ENCODE measurements at places on chromosomes 7 and 10.
A peak's percentile ranks its signal among the peaks of the same experiment; 100 is the strongest.

DNA sequence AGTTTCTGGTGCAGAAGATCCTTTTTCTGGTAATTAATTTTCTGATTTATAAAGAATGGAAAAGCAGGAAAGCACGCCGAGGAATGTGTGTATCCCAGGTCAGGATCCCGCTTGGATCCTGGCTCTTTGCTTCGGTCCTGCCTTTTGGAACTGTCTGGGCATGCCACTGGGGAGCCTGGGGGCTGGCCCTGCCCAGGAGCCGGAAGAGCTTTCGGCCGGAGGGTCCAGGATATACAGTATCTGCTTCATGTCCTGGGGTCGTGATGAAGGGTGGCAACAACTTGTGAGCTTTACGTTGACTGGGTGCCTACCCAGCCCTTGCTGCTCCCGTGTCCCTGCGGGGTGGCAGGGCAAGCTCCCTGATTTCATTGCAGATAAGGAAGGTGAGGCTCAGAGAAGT is 2.4 kb downstream of the SH2D4B start:
- no peak for DNase-seq

- no peak for DNase-seq
Observed at GRCh38 chr7:70303309-70303708, 705.0 kb downstream of the AUTS2 start.

DNA sequence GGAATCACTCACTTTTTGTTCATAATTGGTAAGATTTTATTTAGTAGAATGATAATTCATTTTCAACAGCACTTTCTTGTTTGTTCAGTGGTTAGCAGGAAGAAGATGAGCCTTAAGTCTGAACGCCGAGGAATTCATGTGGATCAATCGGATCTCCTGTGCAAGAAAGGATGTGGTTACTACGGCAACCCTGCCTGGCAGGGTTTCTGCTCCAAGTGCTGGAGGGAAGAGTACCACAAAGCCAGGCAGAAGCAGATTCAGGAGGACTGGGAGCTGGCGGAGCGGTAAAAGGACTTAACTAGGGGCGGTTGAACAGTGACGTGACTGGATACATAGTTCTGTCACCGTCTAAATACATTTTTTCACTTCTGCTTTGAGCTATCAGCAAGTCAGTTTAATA is 31.3 kb downstream of the RABGEF1 start:
- DNase-seq = no peak

DNA sequence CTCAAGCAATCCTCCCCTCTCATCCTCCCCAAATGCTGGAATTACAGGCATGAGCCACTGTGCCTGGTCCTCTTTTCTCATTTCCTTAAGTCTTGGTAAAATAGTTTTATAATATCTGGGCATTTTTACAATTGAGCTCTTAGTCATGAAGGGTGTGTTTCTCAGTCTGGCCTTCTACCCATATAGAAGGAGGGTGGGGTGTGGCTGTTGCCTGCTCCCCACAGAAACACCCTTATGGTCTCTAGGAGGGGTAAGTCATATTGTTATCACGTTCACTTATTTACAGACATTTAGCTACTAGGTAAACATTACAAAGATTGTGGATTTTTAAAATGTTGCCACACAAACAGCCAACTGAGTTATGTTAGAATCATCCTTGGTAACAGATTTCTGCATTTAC is 6.7 kb upstream of the OTUD1 start:
- no peak for DNase-seq

DNA sequence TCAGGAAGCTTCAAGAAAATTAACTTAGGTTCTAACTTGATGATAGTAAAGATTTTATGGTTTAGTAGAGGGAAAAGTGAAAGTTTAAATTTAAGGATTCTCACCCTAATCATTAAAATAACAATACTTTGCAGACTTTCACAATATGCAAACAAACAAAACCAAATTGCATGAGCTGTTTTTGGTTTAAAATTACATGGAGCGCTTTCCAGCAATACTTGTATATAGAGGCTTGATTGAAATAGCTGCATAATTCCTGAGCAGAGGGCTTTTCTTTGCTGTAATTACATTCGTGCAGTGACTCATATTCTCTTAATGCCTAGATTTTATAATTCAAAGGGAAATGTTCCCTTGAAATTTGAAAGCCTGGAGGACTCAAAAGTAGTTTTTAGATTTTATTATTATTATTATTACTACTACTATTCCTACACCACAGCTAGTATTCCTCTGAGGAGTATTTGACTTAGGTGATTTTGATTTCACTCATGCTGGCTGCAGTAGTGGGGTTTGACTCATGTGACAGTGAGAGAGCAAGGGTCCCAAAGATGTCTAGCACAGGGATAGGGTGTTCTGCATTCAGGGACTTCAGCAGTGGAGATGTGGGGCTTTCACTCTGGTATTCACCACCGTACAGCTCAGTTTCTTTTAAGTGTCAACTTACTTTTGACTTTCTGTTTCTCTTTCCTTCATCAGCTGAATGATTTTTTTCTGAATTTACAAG is 138.1 kb downstream of the ADAM22 start:
- DNase-seq = no peak

DNA sequence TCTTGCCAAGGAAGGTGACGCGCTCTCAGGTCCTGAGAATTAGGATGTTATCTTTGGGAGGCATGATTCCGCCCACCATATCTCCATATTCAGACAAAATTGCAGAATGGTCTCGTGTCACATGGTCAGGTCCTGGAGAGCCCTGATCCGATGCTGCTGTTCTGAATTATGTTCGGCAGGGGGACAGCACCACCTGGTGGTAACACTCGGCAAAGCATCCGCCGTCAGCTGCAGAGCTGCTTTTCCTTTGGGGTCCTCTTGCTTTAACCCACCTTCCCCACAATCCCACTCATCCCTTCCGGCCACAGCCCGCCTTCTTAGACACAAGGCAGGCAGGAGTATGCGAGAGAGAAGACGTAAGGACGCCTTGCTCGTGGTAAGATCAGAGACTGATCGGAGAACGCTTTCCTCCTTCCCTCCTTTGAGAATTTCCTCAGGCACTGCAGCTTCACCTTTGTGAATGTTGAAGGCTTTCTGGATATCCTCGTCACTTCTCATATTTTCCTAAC is 327.8 kb upstream of the C7orf33 start:
- DNase-seq = peak; percentile 34

DNA sequence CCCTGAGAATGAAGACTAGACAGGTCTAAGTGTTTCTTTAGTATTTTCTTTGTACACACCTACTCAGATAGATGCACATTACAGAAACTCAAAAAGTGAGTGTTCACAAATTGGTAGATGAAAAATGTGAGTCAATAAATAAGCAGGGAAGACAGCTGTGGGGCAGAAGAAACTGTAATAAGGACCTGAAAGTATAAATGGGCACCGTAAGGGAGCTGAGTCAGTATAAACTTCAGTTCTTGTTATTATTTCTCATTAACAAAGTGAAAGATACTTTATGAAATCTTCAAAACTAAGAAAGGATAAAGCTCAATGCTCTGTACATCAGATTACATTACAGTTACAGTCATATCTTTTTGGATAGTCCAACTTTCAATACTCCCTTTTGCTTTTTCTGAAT is 2.5 kb downstream of the MTPN start:
- DNase-seq = no peak

- DNase-seq = no peak
Observed at GRCh38 chr10:121889212-121889611, 38.6 kb downstream of the ATE1 start.

DNA sequence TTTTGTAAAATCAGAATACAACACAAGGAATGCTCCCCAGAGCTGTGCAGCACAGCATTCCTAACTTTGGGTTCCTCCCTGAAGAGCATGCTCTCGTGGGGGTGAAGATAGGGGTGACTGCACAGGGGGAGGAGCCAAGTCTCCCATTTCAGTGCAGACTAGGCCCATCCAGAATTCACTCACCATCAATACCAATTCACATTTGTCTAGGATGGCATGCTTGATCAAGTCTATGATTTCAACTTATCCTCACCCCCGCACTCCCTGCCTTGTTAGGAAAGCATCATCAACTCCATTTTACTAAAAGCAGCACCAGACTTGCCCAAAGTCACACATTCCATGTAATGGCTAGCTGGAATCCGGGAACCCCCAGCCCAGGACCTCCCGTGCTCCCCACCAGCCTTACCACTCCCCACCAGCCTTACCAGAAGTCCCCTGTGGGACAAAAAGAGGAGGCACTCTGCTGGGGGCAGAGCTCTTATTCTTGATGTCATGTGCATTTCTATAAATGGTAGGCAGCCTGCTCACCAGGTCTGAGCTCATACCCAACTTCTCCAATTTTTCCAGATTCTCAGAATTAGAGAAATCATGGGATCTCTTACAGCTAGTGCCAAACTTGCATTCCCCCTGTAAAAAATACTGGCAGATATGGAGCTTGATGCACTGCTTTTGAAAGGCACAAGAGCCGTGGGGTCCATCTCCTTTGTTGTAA is 6.2 kb downstream of the PARP12 start:
- no peak for DNase-seq

- peak; percentile 81 for DNase-seq
Observed at GRCh38 chr7:28708033-28708951, 249.8 kb downstream of the TRIL start.

- DNase-seq = no peak
Observed at GRCh38 chr7:96827701-96828100, 118.1 kb upstream of the SEM1 start.

DNA sequence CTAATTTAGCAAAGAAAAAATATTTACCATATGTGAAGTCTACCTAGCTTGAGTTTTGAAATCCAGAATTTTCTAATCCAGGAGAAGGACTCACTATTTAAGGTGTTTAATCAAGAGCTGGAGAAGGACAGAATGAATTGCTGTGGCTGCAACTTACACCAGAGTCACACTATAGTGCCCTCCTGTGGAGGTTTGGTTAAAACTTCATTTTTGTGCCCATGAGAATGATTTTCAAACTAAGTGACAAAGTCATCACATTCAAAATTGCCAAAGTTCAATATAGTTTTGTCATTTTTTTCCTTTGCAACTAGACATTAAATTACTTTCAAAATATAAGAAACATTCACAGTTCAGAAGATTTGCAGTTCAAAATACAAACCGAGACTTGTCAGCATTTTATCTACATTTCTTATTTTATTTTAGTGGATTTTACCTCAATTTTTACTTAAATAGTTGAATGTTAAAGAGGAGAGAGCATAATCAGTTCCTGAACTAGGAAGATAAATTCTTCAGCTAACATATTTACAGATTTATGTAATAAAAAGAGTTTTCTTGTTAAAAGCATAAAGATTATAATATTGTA is 70.7 kb downstream of the CABCOCO1 start:
- peak; percentile 30 for DNase-seq

- peak; percentile 73 for DNase-seq
Observed at GRCh38 chr10:13913897-13914296, 327.1 kb downstream of the PRPF18 start.

DNA sequence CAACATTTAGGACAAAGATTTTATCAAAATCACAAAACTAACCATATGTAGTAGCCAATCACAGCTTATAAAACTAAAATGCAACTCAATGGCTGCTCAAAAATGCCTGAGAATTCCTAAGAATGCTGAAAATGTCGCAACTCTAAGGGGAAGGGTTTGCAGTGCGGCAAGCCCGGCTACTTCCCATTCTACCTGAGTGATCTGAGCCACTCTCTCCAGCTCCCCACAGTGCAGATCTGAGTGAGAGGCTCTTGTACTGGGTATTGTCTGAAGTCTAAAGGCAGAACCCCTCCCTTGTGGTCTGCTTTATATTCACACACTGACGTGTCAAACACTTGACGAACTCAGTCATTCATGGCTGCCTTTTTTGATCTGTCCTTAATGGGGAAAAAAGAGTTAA is 28.9 kb downstream of the RAB11FIP2 start:
- no peak for DNase-seq

DNA sequence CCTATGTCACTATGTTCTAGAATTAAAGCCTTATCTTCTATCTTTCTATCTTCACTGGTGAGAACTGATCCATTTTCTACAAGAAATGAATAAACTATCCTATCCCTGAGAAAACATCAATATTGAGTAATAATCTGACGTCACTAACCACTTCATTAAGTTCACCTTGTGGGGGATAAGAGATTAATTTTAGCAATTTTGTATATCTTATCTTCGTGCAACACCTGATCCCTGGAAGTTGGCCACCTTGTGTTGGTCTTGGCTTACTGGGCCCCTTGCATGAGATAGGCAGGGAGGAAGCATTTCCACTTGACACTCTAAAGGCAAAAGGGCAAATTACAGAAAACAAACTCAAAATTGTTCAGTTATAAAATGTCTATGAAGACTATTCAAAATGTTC is 20.1 kb upstream of the OR6B1 start:
- DNase-seq = no peak

DNA sequence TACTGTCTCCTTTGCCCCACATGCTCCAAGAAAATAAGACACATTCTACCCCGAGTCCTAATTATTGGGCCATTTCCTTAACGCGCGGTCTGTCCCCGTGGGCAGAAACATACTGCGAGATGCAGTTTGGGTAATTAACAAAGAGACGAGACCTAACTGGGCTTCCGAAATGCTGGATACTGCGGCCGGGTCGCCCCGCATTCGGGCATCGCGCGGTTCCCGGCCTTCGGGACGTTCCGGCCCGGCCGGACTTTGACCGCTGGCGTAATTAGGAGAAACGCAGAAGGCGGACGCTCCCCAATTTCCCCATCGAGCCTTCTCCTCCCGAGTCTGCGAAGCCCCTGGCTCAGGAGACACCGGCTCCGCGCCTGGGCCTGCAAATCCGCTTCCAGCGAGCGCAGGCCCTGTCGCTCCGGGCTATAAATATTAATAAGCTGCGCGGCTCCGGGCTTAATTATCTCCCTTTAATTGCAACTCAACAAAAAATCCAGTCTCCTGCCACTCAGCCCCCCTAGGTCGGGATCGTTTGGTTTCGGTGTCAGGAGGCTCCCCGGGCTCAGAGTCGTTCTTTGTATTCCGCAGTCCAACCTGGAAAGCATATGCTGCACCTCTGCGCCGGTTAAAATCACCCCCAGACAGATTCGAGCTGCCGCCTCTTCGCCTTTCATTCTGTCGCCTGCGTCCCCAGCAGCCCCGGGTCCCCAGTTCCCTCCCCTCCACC is 131.5 kb downstream of the SPAG6 start:
- DNase-seq = no peak

DNA sequence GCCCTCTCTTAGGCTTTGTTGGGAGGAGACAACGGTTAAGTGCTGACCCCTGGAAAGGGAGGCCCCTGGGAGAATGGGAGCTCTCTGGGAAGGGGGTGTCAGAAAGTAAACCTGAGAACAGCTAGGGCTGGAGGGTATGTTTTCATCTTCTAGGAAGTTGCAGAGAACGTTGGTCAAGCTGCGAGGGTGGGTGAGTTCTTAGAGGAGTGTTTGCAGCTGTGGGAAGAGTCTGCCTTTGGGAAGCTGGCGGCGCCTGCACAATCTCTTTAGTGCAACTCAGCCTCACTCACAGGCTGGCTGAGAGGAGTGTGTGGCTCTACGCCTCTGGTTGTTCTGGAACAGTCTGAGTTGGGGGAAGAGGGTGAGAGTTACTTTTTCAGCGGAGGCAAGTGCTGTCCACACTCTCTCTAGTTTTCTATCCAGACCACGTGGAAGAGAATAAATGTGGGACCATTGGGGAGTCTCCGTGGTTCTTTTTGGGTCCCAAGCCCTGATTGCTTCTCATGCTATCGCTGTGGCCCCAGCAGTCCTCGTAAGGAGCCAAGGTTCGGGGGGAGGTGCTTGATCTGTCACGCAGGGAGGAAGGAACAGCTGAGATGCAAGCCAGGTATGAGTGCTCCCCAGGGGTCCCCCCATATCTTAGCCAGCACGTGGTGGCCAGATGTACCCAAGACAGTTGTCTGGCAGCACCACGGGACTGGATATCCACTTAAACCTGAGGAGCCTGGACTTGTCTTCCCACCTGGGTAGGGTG is 237.2 kb downstream of the BUB3 start:
- DNase-seq = no peak
